ENCODE measurements at places on chromosomes 6 and 20.

DNA sequence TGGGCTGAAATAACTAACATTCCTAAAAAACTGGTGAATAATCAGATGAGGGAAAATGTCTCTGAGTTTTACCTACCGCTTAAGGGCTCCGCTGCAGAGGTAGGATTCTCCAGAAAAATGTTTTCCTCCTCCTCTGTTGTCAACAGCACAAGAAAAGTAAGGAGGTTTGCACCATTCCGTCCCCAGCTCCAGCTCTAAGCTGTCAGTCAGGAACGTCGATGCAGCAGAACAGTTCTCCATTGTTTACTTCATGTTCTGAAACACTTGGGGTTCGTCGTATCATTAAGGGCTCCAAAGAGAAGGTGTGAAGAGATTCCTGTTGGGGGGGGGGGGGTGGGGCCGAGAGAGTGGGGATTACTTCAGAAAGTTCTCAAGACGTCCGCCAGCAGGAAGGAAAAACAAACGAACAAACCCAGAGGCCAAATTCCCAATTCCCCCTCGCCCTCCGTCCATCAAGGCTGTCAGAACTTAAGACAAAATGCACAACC, 734 bp downstream of the MMS22L start:
- no peak for DNase-seq

GRCh38 chr6:148868314-148868713, 121.5 kb downstream of the UST start:
- DNase-seq: no peak

GRCh38 chr20:61387204-61387953, 135.3 kb downstream of the CDH4 start:
- DNase-seq: no peak

- DNase-seq: peak; percentile 57
Measured at GRCh38 chr20:2680046-2680445, 12.5 kb upstream of the EBF4 start.

- no peak for DNase-seq
Measured at GRCh38 chr6:15504581-15505350, 158.1 kb downstream of the DTNBP1 start.

- peak; percentile 99 for DNase-seq
Measured at GRCh38 chr6:13302751-13303667, 25.3 kb downstream of the TBC1D7 start.

DNA sequence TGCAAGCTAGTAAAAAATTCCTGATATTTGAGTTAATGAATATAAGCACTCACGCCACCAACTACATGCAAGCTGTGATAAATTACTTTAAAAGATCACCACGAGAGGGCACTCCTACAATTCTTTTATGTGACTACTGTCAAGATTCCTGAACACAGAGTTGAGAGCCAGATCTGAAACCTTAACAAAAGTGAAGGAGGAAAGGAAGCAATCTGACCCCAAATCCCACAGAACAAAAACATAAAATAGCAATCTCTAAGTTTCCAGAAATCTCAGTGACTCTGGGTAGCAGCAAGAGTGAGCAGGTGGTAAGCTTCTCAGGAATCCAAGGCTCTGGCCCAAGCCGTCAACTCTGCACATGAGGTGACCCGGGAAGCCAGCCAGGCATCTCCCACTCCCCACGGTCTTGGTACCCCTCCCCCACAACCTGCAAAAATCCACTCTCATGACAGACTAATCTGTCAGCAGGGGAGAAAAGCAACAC, 55.1 kb downstream of the STAU1 start:
- DNase-seq: peak; percentile 80

Data from common myeloid progenitor, CD34-positive (primary cell).